ENCODE measurements at places on chromosomes 6 and 20.

DNA sequence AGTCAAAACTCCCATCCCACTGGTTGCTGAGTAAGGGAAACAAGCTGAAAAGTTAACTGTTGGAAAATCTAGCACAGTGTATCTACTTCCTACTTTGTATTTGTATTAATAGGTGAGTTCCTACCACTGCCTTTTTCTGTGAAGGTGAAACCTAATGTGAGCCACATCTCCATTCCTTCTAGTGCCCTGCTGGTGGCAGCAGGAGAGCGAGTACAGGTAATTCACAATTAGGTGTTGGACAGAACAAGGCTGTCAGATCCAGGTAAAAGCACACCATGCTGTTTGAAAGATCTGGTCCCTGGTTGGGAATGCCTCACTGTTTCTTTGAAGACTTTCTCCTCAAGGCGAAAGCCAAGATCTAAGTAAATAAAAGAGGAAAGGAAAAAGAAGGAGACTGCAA, 528.4 kb downstream of the PKHD1 start:
- no peak for DNase-seq

- DNase-seq = no peak
These were observed 182.6 kb downstream of the NFATC2 start for GRCh38 chr20:51359947-51360346.

- DNase-seq = no peak
These were observed 1.5 kb downstream of the PRRT1 start for GRCh38 chr6:32149932-32150870.

- DNase-seq = no peak
These were observed 117.4 kb upstream of the ARID1B start for GRCh38 chr6:156659822-156660198.

GRCh38 chr6:155143029-155143577, 120.7 kb upstream of the CLDN20 start:
- no peak for DNase-seq

DNA sequence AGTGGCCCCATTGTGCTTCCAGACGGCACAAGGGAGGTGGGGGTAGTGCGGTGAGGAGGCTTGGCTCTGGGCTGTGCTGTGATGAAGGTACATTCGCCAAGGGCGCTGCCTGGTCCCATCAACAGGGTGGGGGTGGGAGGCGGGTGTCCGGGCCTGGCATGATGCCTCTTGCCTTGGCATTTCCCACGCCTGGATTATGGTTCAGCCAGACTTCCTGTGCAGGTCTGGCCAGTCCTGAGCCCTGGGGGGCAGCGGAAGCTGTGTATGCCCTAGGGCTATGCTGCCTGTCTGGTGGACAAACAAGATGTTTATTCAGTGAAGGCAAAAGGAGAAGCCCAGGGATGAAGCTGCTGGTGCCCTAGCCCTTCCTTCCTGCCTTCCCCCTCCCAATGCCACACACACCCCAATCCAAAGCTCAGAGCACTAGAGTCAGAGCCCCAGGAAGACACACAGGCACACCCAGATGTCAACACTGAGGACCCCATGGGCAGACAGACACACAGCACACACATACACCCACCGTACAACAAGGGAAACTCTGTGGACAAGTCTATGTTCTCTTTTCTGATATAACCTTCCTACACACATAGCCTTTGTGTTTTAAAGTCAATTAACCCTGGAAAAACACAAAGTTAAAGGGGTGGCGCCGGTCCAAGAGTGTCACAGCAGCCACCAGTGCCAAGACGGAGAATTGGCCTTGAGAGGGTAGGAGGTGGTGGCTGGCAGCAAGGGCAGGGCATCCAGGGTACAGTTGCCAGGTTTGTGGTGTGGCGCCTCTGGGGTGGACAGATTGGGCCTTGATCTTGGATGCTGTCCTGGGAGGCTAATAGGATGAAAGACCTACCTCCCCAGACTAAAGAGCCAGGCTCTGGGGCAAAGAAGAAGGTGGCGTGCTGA, 54.7 kb upstream of the SAYSD1 start:
- no peak for DNase-seq
